ENCODE measurements at places on chromosomes 1 and 21.

DNA sequence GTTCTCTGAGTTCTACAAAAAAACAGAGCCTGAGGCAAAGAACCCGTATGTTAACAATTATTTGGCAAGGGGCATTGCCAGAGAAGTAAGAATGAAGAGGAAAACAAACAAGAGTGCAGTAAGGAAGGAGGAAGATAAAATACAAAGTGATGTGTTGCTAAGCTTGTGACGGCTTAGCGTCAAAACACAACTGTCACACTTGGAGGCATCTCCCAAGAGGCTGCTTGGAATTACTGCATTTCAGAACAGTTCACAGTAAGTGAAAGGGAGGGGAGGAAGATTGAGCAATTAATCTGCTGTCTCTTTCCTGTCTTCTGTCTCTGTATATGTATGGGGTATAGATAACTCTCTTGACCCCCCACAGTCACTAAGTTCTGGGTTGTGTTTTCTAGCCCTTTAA, 1017.0 kb upstream of the TMPRSS15 start:
- no peak for DNase-seq

DNA sequence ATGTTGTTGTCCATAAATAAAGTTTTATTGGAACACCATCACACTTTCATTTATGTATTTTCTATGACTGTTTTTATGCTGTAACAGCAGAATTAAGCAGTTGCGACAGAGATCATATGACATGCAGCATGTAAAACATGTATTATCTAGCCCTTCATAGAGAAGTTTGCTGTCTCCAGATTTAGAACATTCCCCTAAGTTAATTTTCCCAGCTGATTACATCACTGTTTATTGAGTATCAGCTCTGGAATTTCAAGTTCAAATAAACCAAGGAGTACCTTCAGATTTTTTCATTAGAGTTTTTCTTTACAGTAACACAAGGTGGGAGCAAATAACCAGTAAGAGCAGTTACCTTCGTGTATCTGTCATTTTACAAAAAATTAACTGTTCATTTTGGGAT, 792.8 kb downstream of the USP25 start:
- peak; percentile 48 for DNase-seq

DNA sequence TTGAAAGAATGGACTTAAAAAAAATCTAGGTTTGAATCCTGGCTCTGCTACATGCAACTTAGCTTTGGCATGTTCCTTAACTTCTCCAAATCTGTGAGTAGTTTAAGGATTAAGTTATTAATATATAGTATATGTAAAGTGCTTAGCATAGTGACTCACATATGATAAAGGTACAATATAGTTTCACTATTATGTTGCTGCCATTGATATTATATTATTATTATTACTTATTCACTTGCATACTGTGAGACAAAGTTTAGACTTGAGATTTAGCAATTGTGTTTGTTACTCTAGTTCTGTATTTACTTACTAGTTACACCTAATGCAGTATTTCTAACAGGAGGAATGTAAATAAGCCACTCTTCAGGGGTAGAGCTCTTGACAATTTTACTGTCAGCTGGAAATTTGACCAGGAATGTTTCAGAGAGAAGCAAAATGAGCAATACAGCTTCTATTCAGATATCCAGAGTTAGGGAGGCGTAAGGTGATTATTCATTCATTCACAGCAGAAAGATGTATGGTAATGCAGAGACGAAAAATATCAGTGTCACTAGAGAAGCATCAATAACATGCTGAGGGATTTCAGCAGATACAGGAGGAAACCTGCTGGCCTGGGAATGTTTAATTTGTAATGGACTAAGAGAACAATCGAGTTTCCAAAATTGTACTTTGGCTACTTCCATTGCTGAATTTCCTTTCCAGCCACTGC, 25.5 kb downstream of the RGS7 start:
- DNase-seq = no peak

GRCh38 chr1:210646258-210646616, 317.5 kb downstream of the HHAT start:
- no peak for DNase-seq

GRCh38 chr1:13587256-13588030, 3.8 kb downstream of the PDPN start:
- DNase-seq = peak; percentile 43

DNA sequence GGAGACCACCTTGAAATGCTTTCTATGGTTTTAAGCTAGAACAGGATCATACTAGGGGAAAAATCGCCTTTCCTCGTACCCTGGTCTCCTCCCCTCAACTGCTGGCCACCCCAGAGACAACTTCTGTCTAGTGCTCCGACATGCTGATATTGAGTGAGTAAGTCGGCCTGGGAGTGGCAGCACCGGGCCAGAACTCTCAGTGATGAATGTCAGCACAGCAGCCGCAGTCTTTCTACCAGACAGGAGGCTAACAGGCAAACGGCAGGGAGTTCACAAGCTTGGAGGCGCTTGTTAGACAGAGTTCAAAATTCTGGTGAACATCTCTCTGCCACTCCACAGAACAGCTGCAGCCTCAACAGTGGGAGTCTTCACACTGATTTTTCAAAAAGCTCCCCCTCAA, 716.9 kb downstream of the ADGRL2 start:
- DNase-seq = peak; percentile 47

- DNase-seq = no peak
Observed at GRCh38 chr1:4306559-4307467, 347.6 kb upstream of the AJAP1 start.

- peak; percentile 23 for DNase-seq
Observed at GRCh38 chr1:22275626-22276395, 132.9 kb upstream of the WNT4 start.

GRCh38 chr1:182739545-182739944, 50.0 kb upstream of the NPL start:
- no peak for DNase-seq

GRCh38 chr1:110328274-110328673, 10.9 kb upstream of the RBM15 start:
- DNase-seq = no peak

DNA sequence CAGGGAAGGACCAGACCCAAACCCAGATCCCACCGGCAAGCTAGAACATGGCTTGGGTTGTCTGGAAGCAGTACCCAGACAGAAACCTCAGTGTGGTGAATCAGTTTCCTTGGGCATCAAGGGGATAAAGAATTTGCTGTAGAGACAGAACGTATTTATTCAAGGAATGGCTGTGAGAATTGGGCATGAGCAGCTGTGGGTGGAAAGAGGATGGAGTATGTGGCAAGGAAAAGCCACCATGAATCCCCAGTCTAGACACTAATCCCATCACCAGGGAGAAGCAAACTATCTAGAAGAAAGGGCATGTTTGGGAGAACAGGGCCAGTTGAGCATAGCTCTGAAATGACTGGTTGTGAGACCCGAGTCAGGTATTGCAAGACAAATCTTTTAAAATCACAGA, 109.2 kb downstream of the TOMM20 start:
- DNase-seq = peak; percentile 50

GRCh38 chr1:90919900-90920299, 101.9 kb downstream of the ZNF644 start:
- no peak for DNase-seq

- DNase-seq = no peak
Observed at GRCh38 chr1:155816351-155816750, 40.7 kb downstream of the GON4L start.

Data from fibroblast of skin of abdomen (primary cell).